ENCODE measurements at places on chromosomes 7 and 10.

DNA sequence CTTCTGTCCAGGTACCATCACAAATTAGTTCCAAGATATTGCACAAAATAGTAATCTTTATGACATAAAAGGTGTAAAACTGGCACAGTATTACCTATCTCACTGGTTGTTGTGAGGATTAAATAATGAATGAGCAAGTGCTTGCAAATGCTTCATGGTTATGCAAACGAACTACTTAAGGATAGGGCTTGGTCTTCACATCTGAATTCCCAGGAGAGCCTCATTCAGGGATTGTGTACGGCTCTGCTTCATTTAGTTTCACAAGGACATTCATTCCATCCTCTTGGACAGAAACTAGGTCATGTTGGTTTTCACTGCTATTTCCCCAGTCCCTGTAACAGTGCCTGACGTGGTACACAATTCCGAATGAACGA, 12.1 kb downstream of the ABCA13 start:
- no peak for DNase-seq

GRCh38 chr10:71241114-71241829, 28.9 kb downstream of the UNC5B start:
- no peak for DNase-seq

DNA sequence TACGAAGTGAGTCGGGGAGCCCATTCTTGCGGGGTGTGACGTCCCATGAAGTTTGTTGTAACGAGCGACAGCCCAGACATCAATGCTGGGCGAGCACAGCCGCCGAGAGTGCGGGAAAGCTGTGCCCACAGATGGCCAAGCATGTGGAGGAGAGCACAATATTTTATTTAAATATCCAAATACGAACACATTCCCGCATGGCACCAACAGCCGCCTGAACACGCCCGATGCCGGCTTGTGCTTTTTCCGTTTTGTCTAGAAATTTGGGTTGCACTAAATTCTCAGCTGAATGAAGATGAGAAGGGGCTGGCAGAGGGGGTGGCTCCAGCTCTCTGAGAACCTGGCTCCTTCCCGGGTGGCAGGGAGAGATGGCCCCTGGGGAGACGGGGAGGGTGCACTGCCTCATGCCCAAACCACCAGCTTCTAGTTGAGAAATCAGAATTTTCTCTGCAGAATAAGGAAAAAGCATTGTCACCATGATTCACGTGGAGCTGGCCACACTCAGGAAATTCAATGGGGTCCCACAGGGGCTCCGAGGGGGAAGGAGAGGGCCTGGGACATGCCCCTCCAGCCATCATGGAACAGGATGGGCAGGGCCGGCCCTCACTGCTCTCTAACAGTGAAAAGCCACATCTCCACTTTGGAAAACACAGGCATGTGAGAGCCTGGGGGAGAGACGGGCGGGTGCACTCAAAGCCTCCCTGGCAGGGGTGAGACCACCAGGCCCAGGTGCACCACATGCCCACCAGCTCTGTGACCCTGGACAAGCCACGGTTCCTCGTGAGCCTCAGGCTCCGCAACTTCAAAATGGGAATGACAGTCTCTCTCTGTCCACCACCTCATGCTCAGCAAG, 48.3 kb downstream of the EBF3 start:
- DNase-seq, result peak; percentile 44

- peak; percentile 80 for DNase-seq
Measured at GRCh38 chr7:67625257-67625737, 628.7 kb downstream of the TYW1 start.

DNA sequence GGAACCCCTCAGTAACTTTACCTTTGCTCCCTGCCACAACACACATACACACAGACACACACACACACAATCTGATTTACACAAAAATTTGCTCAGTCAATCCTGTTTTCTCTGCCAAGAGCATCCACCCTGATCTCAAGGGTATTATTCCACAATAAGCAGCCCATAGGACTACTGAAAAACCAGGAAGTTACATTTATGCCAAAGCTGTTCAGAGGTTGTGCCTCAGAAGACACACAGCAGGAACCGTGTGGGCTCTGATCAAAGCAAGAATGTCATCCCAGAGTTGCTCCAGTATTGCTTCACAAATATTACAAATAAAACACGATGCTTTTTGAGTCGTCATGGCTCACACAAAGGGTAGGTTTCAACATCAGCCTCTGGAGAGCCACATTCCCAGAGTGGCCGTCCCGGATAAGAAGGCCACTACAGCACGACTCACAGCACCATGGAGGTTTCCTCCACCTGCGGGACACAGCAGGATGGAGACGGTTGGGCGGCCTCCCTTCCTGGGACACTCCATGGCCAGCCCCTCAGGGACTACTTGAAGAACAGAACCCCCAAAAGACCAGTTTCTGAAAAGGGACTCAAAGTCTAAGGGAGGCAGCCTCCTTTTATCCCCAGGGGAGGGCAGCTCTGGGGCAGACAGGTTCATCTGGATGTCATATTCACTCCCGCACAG, 1.6 kb downstream of the AIFM2 start:
- peak; percentile 64 for DNase-seq

DNA sequence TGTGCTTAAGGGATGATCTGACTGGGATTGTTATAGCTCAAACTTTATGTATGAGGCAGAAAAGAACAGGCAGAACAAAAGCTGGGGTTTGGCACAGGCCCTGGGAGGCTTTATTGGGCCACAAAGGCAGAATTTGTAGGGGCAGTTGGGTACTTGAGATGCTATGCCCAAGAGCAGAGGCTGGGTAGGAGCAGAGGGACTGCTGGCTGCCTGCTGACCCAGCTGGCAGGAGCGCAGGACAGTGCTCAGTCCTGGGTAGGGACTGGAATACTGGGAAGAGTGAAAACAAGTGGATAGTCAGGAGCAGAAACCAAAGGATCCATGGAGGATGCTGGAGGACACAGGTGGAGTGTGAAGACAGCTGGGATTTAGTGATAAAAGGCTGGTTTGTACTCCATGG, 75.7 kb downstream of the CCDC3 start:
- no peak for DNase-seq

- DNase-seq, result no peak
Measured at GRCh38 chr10:123836418-123837145, 55.0 kb downstream of the CPXM2 start.

DNA sequence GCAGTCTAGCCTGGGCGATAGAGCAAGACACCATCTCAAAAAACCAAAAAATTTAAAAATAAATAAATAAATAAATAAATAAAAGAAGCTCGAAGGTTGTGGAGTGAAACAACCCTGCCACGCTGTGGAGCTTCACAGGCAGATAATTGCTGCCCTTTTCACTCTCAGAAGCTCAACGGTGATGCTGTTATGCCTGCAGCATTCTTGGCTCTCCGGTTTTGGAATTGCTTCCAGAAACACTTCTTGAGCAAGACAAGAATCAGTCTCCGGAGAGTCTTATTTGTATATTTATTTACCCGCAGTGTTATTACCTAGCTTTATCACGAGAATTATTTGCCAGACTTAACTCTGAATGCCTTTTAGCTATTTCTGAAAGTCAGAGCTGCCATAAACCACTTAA, 40.5 kb upstream of the UBE2H start:
- no peak for DNase-seq

DNA sequence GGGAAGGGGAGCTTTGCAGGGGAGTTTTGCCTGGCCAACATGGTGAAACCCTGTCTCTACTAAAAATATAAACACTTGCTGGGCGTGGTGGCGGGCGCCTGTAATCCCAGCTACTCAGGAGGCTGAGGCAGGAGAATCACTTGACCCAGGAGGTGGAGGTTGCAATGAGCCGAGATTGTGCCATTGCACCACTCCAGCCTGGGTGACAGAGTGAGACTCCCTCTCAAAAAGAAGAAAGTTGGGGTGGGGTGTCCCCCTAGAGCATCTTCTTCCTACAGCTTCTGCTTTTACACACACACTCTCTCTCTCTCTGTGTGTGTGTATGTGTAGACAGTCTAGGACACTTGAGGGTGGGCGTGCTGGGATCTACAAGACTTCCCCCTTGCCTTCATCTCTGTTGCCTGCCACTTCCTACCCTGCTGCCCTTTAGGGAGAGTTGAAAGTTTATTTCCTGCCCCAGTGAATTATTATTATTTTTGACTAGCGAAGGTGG, 21.7 kb downstream of the PLAU start:
- no peak for DNase-seq

GRCh38 chr10:6586501-6586900, 6.4 kb upstream of the PRKCQ start:
- no peak for DNase-seq

DNA sequence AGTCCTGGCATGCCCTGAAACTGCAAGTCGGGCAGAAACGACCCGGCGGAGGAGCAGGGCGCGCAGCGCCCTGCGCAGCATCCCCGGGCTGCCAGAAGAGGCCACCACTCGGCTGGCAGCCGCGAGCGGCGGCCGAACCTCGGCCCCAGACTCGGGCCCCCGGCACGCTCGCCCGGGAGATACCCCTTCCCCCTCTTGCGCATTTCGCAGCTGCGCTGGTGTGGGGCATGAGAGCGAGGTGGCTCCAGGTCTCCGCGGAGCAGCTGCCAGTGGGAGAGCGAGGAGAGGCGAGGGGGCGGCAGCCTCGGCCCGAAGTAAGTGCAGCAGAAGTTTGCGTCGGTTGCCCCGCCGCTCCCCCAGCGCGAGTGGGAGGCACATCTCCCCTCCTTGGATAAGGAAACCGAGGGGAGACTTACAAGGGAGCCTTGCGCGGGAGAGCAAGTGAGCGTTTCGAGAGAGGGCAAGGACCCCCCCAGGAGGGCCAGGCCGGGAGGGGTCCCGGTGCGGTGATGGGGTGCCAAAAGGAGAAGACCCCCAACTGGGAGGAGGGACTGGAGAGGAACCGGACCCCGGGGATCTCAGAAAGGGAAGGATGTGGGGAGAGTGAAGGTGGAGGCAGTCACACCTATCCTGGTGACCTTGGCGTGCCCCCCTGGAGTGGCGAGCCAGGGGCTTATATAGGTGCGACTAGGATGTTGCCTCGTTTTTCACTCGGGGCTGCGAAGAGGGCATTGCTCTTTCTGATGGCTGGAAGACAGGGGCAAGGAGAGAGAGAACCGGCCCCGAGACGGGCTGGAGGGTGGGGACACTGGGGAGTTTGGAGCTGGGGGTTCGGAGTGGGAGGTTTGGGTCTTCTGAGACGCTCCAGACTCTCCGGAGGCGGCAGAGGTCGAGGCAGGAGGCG, 256.3 kb downstream of the OTUD1 start:
- no peak for DNase-seq

GRCh38 chr7:107501593-107501992, 31.7 kb downstream of the GPR22 start:
- no peak for DNase-seq

GRCh38 chr10:53430127-53430891, 657.7 kb upstream of the MBL2 start:
- no peak for DNase-seq

DNA sequence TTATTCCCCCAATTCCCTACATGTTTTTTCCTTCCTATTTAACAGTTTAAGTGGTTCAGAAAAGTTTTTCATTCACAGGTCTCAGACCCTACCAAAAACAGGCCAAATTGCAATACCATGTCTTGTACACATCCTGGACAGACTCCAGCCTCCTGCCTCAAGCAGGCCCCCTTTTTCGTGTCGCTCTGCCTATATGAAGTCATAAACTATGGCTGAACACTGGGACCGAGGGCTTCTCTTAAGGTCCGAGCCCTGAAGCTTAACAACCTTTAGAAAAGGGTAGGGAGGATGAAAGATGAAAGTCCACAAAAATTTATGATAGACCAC, 1.4 kb downstream of the FBXW4 start:
- no peak for DNase-seq

GRCh38 chr7:19407270-19407669, 262.0 kb upstream of the FERD3L start:
- no peak for DNase-seq

DNA sequence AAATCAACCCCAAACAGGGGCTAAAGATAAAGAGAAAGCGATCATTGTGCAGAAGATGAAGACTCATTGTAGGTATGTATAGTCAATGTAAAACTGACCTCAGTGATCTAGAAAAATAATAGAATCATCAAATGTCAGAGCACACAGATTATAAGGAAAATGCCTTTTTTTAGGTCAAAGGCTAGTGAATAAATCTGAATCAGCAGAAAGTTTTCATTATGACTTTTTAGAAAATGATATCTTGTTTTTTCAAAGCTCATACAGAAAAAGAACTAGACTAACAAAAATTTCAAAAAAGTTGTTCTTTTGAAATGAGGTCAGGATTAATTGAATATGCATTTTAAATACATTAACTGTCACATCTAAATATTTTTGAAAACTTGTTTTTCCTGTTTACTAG, 60.2 kb upstream of the STEAP4 start:
- DNase-seq, result no peak

- DNase-seq, result no peak
Measured at GRCh38 chr7:1242256-1242605, 9.6 kb downstream of the UNCX start.

- DNase-seq, result no peak
Measured at GRCh38 chr7:94529516-94529915, 19.9 kb downstream of the CASD1 start.

DNA sequence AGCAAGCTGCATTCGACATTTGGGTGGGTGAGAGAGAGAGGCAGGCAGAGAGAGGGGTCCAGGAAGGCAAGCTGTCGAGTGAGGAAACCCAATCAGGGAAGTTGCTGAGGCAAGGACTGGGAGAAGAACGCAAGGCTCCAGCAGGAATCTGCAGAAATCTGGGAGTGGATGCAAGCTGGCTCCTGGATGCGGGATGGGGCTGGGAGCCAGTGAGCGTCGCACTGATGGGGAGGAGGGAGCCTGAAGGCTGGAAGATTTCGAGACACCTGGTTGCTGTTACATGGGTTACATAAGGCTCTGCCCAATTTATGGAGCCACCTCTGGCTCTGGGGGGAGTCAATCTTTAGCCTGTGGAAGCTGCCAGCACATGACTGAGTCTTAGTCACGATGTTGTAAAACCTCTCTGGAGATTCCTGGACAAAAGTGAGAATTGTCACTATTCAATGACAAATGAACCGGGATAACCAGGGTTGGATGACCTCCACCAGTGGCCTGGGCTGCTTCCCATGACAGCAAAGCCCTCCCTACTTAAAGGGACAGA, 51.1 kb upstream of the ADRB1 start:
- DNase-seq, result no peak

DNA sequence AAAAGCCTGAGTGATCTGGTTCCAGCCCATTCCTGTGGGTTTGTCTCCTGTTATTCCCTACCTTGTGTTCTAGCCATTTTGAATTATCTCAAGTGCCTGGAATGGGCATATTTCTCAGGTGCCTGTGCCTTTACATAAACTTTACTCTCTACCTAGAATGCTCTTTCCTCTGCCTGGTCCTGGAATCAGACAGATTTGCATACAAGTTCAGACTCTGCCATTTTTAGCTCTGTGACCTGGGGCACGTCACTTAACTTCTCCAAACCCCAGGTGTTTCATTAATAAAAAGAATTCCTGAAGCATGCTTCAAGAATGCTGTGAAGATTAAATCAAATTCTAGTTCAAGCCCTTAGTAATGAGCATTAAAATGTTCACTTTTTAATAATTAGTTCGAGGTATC, 7.8 kb downstream of the DCLRE1A start:
- DNase-seq, result no peak

- peak; percentile 37 for DNase-seq
Measured at GRCh38 chr7:151806204-151806603, 70.7 kb downstream of the PRKAG2 start.

DNA sequence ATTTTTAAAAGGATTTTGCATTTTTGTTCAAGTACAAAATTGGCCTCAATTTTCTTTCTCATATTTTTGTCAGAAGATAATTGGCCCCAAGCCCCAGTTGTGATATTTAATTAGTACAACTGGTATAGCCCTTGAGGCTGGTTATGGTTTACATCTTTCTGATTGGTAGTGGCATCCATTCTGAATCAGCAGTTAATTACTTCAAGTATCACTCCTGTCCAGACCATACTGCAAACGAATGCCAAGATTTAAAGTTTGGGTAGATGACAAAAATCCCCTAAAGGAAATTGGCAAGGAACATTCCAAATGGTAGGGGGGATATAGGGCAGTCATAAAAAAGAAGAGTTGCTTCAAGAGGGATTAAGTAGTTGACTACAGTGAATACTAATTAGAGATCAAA, 23.1 kb downstream of the MYPN start:
- DNase-seq, result no peak

Data from upper lobe of right lung (tissue), 1 donor.